ENCODE measurements at places on chromosomes 7 and 10.

GRCh38 chr7:31123726-31124125 lies 71.6 kb downstream of the ADCYAP1R1 start:
- DNase-seq: no peak

DNA sequence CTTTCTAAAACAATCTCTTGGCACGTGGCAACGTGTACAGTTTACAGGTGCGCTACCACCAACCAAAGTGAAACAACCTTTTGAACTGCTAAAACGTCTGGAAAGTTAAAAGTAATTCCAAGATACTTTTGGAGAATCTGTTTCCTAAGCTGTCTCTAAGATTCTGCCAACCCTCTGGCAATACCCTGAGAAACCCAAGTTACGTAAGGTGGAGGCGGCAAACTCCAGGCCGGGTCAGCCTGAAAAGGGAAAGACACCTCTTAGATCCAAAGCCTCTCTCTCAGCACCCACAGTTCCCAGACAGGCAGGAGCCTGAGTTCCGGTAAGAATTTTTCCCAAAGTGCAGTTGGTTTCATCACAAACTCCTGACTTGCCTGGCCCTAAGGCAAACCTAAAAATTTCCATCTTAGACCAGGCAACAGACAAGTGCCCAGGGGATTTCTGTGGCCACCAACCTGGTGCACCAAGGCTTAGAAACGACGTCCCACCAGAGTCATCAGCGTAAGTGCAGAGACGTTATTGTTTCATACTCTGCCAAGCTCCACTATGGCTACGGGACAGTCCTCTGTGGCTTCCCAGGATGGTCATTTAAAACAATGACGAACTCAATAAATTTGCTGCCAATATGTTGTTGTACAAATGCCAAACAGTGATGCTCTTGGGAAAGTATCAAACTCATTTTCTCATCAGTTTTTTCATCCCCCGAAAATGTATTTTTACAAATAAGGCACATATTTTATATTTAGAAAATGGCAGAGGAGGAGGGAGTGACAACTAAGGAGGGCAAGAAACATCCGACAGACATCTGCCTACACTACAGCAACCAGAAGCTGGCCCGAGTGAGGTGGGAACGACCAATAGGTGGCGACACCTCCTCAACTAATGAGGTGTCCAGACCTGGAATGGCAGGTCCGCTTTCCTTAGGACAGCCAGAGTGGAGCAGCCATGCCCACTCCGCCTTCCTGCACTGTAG lies 205.8 kb upstream of the FRMD4A start:
- no peak for DNase-seq

DNA sequence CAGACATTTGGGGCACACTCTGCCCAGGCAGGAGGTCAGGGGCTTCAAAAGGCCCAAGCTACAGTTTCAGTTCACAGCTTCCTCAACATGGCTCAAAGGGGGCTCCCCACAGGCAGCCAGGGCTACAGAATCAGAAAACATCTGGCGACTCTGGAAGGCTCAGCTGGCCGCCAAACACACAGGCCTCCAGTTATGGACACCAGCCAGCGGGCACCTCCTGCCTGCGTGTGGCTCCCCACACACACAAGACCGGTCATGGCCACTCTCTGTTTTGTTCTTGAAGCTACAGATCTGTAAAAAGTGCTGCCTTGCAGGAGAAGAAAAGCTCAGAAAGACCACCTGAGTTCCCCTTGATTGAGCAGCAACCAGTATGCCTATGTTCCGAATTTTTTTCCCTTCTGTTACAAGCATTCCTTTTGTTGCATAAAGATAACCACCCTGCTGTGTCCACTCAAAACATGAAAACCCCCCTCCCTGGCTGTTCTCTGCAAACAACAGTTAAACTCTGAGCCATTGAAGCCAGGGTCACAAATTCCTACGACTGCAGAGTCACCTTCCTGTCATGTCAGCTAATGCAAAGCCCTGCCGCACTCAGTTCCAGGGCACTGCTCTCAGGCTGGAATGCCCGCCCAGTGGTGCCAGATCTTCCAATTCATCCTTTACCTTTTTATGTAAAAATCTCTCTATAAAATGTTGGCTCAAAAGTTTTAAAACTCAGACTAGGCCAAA lies 33.6 kb downstream of the VSTM4 start:
- no peak for DNase-seq

- no peak for DNase-seq
These were observed 88.3 kb downstream of the NRCAM start for GRCh38 chr7:108367946-108368345.

- no peak for DNase-seq
These were observed 83.9 kb downstream of the CHN2 start for GRCh38 chr7:29278337-29279069.

DNA sequence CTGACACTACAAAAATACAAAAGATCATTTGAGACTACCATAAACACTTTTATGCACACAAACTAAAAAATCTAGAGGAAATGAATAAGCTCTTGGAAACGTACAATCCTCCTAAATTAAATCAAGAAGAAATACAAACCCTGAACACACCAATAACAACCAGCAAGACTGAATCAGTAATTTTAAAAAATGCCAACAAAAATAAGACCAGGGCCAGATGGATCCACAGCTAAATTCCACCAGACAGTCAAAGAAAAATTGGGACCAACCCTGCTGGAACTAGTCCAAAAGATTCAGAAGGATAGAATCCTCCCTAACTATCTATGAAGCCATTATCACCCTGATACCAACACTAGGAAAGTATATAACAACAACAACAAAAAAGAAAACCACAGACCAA lies 277.4 kb downstream of the AGMO start:
- no peak for DNase-seq

DNA sequence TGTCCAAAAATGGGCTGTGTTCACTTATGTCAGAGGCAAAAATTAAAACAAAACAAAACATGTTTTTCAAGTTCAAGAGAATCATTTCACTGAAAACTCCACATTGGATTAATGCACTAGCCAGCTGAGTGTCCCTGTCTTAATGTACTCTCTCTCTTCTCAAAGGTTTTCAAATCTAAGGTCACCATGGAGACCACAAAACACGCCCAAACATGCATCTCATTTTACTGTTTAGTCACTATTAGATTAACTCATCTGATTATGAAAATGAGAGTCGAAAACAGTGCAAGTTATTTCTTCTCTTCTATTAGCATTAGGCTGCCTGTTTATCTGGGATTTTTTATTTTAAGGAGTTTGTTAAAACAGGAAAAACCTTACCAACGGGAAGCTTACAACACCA lies 70.8 kb upstream of the ASAH2 start:
- DNase-seq: no peak

GRCh38 chr10:68594405-68594804 lies 34.3 kb downstream of the TET1 start:
- no peak for DNase-seq

- no peak for DNase-seq
These were observed 91.2 kb downstream of the GTF2IRD1 start for GRCh38 chr7:74544706-74545469.

DNA sequence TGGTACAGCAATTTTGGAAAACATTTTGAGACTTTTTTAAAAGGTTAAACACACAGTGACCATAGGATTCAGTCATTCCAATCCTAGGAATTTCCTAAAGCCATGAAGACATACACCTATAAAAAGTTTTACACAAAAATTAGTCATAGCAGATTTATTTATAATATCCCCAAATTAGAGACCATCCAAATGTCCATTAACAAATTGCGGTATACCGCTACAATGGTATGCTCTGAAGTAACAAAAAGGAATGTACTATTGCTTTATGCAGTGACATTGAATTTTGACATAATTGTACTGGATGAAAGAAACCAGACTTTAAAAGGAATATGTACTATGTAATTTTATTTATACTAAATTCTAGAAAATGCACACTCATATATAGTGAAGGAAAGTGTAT lies 362.8 kb downstream of the HGF start:
- no peak for DNase-seq

GRCh38 chr10:69655868-69656555 lies 26.0 kb downstream of the FAM241B start:
- DNase-seq: no peak

GRCh38 chr10:102523250-102524029 lies 19.7 kb downstream of the SUFU start:
- no peak for DNase-seq

GRCh38 chr7:41207141-41207540 lies 495.7 kb downstream of the INHBA start:
- no peak for DNase-seq

- no peak for DNase-seq
These were observed 937.1 kb downstream of the REEP3 start for GRCh38 chr10:64458306-64458705.

- no peak for DNase-seq
These were observed 29.7 kb upstream of the GSDME start for GRCh38 chr7:24786941-24787340.

DNA sequence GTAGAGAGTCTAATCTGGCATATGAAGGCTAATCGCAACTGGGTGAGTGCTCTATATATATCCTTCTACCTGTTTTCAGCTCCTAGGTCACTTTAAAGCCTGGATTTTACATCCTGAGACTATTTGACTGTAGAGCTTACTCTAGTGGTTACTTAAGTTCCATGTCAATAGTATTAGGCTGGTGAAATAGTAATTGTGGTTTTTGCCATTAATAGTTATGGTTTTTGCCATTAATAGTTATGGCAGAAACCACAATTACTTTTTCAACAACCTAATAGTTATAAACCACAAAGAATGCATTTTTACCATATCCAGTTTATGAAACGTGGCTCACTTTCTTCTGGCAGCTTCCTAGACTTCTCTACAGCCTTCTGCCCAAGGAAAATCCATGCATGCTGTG lies 263.1 kb upstream of the KIAA1217 start:
- DNase-seq: no peak

- no peak for DNase-seq
These were observed 18.6 kb downstream of the LRMDA start for GRCh38 chr10:75450075-75450445.

GRCh38 chr10:23999445-23999844 lies 209.5 kb upstream of the KIAA1217 start:
- no peak for DNase-seq

DNA sequence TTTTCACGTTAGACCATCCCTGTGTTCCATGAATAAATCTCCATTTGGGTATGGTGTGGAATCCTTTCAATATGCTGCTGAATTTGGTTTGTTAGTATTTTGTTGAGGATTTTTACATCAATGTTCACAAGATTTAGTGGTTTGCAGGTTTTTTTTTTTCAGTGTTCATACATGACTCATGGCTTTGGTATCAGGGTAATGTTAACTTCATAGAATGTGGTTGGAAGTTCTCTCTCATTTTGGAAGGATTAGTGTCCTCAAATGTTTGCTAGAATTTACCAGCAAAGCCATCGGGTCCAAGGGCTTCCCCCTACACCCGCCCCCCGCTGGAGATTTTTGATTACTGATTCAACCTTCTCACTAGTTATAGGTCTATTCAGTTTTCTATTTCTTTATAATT lies 398.0 kb downstream of the NXPH1 start:
- no peak for DNase-seq

DNA sequence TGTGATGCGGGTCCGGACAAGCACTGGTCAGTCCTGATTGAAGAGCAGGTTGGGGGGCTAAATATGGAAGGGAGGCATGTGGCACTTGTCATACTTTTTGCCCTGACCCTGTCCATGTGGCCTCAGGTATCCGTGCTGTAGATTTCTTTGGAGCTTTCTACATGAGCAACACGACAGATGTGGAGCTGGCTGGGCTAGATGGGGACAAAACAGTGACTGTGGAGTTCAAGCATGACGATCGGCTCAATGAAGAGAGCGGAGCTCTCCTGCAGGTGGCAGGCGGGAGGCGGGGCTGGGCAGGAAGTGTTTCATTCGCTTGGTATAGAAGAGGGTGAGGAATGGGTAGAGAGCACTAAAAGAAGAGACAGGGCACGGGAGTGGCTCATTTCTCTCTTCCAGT lies 13.0 kb upstream of the CHCHD1 start:
- peak; percentile 55 for DNase-seq

- no peak for DNase-seq
These were observed 4.0 kb upstream of the TMEM270 start for GRCh38 chr7:73856941-73857340.

- no peak for DNase-seq
These were observed 99.4 kb downstream of the MKX start for GRCh38 chr10:27646194-27646593.

DNA sequence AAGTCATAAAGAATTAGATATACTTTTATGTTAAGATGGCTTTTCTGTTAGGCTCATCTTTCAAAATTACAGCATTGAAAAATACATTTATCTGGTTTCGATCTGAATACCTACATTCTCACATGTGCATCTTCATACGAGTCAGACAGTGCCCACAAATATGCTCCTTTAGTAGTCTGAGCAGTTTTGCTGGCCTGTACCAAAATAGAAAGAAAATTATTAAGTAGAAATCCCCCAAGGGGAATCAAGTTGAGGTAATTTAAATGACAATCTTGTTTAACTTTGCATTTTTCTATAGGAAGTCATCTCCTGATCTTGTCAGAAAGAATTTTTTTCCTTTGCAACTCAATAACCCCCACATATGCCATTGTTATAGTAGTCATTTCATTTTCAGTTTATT lies 287.4 kb upstream of the SEMA3D start:
- no peak for DNase-seq

DNA sequence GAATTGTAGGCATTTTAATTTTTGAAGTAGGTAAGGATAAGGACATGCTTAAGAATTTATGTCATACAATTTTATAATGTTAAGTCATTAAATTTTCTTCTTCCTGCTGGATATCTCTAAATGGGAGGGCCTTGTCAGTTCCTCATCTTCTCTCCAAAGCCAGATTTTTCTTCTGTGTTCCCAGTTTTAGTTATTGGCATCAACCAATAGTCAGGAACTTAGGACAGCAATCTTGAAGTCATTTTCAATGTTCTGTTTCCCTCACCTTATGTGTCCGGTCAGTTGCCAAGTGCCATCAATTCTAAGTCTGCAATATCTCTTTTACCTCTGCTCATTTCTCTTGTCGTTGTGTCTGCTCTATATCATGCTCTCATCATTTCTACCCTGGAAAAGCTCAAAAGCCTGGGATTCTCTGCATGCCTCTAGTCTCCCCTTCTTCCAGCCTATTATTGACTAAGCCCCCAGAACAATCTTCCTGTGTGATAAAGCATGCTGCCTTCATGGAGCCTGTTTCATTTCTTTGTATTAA lies 145.2 kb downstream of the PPP1R9A start:
- no peak for DNase-seq

DNA sequence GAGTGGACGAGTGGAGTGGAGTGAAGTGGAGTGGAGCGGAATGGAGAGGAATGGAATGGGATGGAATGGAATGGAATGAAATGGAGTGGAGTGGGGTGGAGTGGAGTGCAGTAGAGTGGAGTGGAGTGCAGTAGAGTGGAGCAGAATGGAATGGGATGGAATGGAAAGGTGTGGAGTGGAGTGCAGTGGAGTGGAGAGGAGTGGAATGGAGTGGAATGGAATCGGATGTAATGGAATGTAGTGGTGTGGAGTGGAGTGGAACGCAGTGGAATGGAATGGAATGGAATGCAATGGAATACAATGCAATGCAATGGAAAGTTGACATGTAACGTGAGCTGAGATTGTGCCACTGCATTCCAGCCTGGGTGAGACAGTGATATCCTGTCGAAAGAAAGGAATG lies 46.4 kb downstream of the ZNF716 start:
- DNase-seq: no peak

DNA sequence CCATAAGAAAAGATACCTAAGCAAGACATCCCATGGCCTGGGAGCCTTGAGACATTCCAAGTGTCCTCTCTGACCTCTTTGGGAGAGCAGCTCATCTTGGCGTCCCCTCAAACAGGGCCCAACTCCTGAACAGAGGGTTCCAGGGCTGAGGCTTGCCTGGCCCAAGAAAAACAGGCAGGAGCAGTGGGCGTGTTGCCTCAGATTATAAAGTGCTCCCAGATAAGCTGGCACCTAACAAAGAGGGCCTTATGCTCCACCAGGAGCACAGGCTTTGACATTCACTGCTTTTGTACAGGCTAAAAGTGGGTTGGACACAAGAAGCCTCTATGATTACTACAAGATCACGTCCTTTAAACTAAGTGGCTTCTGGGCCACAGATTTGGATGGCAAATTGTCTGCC lies 193.1 kb downstream of the FGFR2 start:
- DNase-seq: no peak

Measured in stimulated activated CD4-positive, alpha-beta T cell treated with anti-CD3 and anti-CD28 coated beads, Interleukin-2, amount 100 ng/mL, for 4 hours (primary cell).